Activated CD8-positive, alpha-beta memory T cell treated with anti-CD3 and anti-CD28 coated beads, Interleukin-2, amount 10 ng/mL, durations not matched to agents 7 days and 5 days (primary cell): ENCODE measurements at places on chromosomes 2 and 18.
A peak's percentile ranks its signal among the peaks of the same experiment; 100 is the strongest.

DNA sequence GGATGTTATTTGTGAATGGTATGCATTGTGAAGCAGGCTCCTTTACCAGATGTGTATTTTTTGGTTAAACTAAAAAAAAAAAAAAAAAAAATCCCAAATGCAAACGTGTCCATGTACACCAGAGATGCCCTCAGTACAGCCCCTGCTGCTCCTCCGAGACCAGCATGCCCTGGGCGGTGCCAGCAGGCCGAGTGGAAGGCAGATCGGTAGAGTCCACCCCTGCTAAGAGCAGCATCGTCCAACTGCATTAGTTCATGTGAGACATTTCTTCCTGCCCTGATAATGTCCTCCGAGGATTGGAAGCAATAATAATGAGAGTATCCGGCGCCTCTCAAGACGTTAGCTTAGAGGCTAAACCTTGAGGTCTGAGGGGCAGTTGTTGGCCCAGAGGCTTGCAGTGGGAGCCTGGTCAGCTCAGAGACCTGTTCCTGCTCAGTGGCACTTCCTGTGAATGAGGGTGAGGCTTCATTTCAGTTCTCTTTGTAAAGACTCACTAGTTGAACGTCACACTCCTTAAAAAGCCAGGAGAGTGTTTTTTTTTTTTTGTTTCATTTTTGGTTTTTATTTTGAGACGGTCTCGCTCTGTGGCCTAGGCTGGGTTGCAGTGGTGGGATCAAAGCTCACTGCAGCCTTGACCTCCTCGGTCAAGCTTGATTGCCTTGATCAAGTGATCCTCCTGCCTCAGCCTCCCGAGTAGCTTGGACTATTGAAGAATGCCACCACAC, 5.6 kb downstream of the SLC66A3 start:
- no peak for DNase-seq

GRCh38 chr2:176133389-176133788, 3.9 kb downstream of the HOXD8 start:
- no peak for DNase-seq

DNA sequence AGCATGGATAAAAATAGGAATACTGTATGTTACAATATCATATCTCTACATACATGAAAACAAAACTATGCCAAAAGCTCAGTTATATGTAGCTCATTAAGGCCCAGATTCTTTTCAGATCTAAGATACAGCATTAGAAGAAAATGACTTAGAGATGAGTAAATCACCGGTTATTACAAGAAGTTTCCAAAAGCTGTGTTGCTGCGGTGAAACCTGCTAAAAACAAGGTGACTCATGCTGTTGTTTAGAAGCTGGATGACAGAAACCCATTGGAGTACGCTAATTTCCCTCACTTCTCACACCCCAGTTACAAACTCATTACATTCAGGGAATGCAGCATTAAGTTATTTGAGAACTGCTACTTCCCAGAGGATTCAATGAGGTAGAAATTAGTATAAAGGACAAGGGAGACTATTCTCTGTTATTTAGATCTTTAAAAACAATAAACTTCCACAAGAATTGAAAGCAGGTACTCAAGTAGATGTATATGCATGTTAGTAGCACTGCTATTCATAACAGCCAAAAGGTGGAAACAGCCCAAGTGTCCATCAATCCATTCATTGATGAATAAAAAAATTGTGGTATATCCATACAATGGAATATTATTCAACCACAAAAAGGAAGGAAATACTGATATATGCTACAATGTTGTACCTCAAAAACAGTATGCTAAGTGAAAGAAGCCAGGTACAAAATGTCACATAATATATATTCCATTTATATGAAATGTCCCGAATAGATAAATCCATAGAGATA, 32.6 kb downstream of the RBKS start:
- DNase-seq: peak; percentile 56

GRCh38 chr2:139217641-139218040, 437.5 kb upstream of the NXPH2 start:
- DNase-seq: no peak

- DNase-seq: no peak
Observed at GRCh38 chr2:75324141-75324540, 124.8 kb upstream of the TACR1 start.

DNA sequence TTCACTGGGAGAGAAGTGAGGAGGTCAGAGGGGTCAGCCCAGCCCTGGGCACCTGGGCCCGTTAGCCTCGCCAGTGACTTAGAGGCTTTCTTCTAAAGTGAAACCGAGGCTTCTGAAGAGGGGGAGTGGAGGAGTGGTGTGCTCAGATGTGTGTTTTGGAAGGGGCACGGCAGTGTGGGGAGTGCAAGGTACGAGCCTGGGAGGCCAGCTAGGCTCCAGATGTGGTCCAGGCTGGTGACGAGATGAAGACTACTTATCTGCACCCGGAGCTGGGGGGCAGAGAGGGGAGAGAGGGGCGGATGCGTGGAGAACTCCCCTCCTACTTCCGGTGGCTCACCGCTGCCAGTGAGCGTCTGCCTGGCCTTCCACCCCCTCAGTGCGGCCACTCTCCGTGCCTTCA, 371.3 kb upstream of the HS6ST1 start:
- DNase-seq: no peak

DNA sequence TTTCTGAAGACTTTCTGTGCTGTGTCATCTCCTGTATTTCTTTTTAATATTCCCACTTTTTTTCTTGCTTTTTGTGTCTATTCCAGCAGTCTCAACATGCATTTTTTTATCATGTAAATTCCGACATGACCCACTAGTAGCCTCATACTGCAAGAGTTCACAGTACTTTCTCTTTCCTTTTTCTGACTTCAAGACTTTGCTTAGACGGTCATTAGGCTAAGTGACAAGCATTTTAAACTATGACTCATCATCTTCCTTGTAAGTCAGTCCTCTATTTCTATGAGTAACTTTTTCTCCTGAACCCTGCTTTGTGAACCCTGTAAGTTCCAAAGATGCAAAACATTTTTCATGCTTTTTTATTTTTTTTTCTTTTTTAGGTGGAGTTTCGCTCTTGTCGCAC, 381.2 kb downstream of the TXNL1 start:
- no peak for DNase-seq
